CD4-positive, alpha-beta T cell treated with Interleukin-12 subunit alpha and Interleukin-12 subunit beta, for 1 hour (primary cell): ENCODE measurements at places on chromosomes 1 and 21.

DNA sequence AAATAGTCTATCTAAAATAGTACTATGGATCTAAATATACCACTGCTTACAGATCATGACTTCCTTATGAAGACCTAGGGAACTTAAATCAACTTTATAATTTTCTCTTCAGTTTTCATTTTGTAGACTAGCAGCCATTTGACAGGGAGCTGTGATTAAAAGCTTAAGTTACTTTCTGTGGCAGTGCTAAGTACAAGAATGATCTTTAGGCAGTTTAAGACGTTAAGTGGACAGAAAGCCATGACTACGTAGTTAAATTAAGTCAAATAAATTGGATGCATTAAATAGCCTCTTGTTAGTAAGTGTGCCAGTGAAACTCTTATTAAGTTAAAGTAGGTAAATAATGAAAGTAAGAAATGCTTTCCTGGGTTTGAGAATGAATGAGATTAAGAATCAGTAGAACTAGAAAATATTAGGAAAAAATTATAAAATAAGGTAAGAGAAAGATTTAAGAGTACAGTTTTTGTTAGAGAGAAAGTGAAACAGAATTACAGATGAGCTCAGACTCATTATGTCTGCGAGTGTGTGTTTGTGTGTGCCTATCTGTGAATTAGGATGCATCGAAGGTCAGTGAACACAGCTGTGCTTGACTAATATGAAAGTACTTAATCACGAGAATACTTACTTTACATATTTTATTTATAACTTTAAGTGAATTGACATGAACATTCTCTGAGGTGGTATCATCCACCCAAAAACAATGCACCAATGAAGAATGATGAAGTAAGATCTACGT lies 336.9 kb downstream of the KCNT2 start:
- DNase-seq = no peak

DNA sequence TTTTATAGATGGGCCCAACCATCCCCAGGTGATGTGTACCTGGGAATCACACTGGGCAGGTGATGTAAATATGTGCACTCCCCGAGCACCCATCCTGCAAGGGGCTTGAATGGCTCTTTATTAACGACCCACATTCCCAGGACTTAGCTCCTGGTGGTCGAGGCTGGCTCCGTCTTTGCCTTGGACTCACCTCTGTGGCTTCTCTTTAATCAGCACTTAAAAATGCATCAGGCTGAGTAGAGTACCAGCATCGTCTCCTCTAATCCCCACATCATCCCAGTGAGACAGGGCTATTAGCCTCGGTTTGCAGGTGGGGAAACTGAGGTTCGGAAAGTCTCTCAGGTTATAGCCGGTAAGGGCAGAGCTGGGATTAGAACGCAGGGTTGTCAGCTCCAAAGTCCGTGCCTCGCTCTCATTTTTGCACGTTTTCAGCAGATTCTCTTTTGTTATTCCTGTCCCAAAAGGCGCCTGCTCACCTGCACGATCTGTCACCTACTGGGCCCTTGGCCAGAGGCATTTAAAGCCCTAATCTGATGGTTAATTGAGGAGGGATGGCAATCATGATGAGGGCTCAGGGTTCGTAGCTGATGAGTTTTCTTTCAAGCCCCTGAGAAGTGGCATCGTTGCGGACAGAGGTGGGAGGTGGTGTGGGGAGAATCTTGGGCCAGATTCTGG lies 29.4 kb downstream of the SPSB1 start:
- DNase-seq = no peak

GRCh38 chr1:151012684-151013471 lies 4.6 kb downstream of the PRUNE1 start:
- no peak for DNase-seq

DNA sequence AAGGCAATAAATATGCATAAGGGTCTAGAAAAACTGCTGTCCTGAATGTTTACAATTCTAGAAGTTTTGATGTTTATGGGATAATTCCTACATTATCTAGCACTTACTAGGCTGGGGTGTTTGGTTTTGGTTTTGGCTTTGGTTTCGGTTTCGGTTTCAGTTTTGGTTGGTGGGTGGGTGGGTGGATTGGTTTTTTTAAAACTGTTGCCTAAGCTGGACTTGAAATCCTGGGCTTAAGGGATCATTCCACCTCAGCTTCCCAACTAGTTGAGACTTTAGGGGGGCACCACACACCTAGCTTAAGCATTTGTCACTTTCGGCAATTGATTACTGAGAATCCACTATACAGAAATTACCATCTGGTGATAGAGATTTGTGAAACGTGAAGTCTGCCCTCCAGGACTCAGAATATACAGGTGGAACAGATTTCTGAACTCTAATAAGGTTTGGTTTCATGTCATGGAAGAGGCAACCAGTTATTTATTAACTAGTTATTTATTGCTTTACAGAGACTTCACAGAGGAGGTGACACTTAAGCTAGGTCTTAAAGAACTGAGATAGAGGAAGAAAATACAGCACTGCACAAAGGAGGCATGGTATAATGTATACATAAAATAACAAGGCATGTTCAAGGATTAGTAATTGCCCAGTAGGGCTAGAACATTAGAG lies 69.6 kb downstream of the PIK3R3 start:
- DNase-seq = peak; percentile 48

GRCh38 chr1:228375578-228376261 lies 30.9 kb downstream of the TRIM11 start:
- no peak for DNase-seq
